Natural killer cell treated with Interleukin-12 subunit alpha and Interleukin-12 subunit beta and Interleukin-15 and Interleukin-18, amount 100 ng/mL, for 72 hours (primary cell): ENCODE measurements at places on chromosomes 11 and 22. TPM values are rescaled to one million over a fixed set of nuclear protein-coding genes. Genes with fewer than 3 reads are reported as not detected.

SYT7 gene
- not detected for total RNA-seq

IL18 gene
- 4.6 TPM for total RNA-seq

WT1 gene
- not detected for total RNA-seq

MS4A8 gene
- total RNA-seq: not detected

OR8D4 gene
- not detected for total RNA-seq

CATSPERZ gene
- not detected for total RNA-seq

TOMT gene
- total RNA-seq: 0.45 TPM

MYBPC3 gene
- not detected for total RNA-seq

CPSF7 gene
- total RNA-seq: 132 TPM

LMNTD2 gene
- total RNA-seq: 2.1 TPM

HEPACAM gene
- total RNA-seq: not detected

YAP1 gene
- total RNA-seq: 0.56 TPM
